Dermis blood vessel endothelial cell (primary cell): ENCODE measurements at places on chromosomes 1 and 21. TPM values are rescaled to one million over a fixed set of nuclear protein-coding genes. Genes with fewer than 3 reads are reported as not detected.

DNA sequence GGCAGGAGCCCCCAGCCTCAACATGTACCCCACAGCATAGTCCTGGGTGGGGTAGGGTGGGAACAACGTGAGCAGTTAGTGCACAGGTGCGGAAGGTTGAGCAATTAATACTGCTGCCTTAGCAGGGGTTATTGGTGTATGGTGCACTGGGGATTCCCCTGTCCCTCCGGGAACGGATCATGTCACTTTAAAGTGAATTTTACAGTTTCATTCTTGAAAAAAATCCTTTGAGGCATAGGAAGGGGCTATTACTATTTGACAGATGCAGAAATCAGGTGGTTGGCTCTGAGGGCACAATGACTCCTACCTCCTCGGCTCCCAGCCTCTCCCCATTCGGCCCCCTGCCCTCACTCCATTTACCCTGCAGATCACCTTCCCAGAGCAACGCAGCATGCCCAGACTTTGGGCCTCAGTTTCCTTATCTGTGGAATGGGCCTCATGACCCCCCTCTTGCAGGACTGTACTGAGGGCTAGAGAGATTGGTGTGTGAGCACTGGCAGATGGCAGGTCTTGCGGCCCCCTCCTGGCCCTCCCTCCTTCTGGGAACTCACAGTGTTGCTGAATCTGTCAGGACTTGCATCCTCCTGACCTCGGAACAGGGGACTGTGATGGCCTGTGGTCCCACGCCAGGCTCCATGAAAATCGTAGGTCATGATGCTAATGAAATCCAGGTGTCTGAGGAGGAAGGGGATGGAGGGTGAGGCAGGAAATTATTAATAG lies 5.1 kb upstream of the MYBPH start:
- DNase-seq, result no peak

DNA sequence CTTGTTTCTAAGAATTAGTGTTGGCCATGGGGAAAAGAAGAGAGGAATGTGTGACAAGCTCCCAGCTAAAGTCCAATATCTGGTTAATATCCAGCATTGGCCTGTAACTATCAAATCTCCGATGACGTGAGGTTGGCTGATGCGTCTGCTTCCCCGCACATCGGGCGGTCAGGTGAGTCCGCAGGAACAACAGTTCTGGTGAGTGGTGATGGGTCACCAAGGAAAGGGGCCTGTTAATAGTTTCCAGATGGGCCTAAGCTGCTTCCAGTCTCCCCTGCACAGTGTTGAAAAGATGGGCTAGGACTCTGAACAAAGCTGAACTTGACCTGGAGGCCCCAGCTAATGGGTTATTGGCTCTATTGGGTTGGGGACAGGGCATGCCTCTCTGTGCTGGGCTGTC lies 193.1 kb upstream of the EDN2 start:
- no peak for DNase-seq

LRRC8B gene
- 6.4 and 8.5 TPM in 2 replicates for total RNA-seq

ADAMTS5 gene
- total RNA-seq, result 0.33 and 0.34 TPM in 2 replicates

- no peak for DNase-seq
These were observed 161.5 kb downstream of the ADSS2 start for GRCh38 chr1:244289991-244290785.

DNA sequence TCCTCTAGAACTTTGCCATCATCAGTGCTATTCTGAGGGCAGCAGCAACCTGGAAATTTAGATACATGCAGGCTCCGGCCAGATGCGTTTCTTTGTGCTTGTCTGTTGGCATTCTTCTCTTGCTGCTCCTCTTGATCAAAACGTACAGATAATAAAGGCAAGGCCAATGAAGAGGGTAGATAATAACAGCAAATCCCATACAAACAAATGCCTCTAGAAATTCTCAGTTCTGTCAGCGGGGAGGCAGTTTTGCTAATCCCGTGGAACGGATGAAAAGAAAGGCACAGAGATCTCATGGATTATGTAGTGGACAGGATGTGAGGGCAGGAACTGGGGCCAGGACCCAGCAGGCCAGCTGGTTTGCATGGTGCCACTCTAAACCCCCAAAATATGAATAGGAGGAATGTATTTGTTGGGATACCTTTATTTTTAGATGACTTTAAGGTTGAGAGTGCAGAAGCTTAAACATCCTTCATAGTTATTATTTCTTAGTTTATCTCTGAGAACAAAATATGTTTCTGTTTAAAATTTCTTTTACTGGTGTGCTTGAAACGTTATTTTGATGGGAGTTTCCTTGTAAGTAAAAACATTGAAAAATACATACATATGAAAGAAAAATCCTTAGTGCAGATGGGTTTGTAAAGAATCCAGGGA lies 1.5 kb downstream of the ITSN1 start:
- DNase-seq, result peak; percentile 50

BRDT gene
- not detected in 2 replicates for total RNA-seq

GRCh38 chr1:154912755-154913154 lies 23.8 kb downstream of the PMVK start:
- no peak for DNase-seq

- DNase-seq, result no peak
These were observed 13.0 kb upstream of the ALDH4A1 start for GRCh38 chr1:18915341-18915740.

DNA sequence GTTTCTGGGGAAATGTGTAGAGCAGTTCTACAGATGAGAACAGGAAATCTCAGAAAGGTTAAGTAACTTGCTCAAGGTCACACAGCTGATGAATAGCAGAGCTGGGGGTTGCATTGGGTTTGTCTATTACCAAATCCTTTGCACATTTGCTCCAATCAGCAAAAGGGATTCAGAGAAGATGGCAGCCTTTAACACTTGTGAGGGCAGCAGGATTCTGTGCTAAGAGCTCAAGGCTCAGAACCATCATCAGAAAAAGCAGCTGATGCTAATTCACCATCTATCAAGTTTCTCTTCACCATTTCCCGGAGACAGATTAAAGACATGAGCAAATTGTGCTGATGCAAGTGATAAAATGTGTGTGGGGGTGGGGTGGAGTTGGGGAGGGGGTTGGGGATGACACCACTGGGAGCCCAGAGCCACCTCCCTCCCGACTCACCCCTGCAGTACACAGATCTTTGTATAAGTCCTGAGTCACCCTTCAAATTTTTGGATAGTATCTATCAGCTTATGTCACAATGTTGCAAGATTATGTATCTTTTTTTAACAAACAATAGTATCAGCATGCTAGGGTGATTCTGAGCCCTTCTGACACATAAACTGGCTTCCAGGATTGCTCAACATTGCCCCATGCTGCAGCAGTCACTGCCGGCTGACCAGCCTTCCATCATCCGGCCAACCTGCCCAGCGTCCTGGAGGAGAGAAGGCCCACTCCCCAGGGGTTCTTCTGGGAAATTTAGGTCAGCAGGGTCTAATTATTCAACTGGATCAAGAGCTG lies 2.8 kb upstream of the SPSB1 start:
- DNase-seq, result peak; percentile 49

- DNase-seq, result no peak
These were observed 47.7 kb downstream of the PGM1 start for GRCh38 chr1:63640633-63641567.
